CD8-positive, alpha-beta memory T cell (primary cell): ENCODE measurements at places on chromosomes 2 and 18.

DNA sequence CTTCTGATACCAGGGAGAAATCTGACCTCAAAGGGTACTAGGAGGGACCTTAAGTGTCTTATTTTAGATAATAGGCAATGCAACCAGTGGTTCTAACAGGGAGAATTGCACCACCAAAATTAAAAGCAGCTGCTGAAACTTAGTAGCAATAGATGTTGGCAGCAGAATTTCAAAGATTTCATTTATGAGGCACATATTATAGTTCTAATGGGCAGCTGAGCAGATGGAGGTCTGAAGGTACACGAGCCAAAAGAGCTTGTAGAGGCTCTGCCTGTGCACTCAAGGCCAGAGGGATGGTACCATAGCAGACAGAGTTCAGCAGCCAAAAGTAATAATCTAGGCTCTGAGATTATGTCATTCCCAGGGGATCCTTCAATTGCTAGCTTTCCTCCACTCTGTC lies 87.3 kb upstream of the NCKAP5 start:
- no peak overlapping the region for H3K4me3 ChIP-seq
- H3K36me3 ChIP-seq: no peaks in the 10 kb centered on the region
- no peak for DNase-seq
- no peak overlapping the region for H3K27ac ChIP-seq
- no peaks in the 10 kb centered on the region for H3K27me3 ChIP-seq

DNA sequence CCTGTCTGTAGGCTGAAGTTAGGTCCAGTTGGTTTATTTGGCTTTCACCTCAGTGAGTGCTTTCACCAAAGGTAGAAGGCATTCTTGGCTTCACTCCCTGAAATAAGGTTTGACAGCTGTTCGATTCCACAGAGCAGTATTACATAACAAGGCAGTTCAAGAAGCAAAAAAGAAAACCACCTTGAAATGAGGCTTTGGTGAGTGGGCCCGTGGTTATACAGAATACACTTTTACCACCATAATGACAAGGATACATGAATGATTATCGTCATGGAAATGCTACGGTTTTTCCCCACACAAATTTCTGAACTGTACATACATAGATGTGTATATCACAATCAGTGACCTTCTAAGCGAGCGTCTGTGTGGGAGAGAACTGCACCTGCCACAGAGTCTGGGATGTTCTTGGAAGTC lies 80.0 kb upstream of the CHRNA1 start:
- H3K4me1 ChIP-seq: no peaks in the 10 kb centered on the region
- H3K27me3 ChIP-seq: no peaks in the 10 kb centered on the region
- H3K4me3 ChIP-seq: no peak overlapping the region

- H3K27me3 ChIP-seq: no peaks in the 10 kb centered on the region
- no peaks in the 10 kb centered on the region for H3K4me1 ChIP-seq
- no peak for DNase-seq
- no peaks in the 10 kb centered on the region for H3K36me3 ChIP-seq
- H3K4me3 ChIP-seq: no peak overlapping the region
- H3K27ac ChIP-seq: no peak overlapping the region
Measured at GRCh38 chr18:61965311-61965710, 72.5 kb upstream of the RNF152 start.

DNA sequence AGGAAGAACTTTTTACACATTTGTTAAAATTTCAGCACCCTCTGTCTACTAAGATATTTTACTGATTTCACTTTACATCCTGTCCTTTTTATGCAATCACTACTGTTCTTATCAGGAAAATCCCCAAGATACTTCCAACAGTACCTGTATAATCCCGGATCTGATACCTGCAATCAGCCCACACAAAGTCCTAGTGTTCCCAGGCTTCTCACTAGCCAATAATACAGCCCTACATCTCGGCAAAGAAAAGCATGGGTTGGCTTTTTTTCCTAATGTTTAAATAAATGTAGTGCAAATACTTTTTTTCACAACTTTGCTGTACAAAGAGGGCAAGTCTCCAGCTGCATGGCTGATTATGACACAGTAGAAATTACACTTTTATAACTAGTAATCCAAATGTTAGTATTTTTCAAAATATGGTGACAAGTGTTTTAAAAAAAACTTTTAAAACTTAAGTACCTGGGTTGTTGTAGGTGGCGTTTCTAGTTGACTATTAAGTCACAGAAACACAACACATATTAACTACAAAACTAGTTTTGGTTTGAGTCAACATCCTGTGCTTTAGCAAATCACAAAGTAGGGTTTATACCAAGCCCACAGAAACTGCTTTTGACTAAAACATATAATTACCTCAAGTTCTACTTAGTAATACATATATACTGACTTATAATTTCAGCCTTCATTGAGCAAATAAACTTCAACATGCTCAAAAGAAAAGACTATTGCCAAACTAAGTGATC lies 19.5 kb downstream of the CNOT11 start:
- no peaks in the 10 kb centered on the region for H3K27me3 ChIP-seq
- peaks cover 50% of the 10 kb centered on the region for H3K36me3 ChIP-seq
- no peak overlapping the region for H3K27ac ChIP-seq
- peaks cover 12% of the 10 kb centered on the region for H3K4me1 ChIP-seq
- DNase-seq: no peak

DNA sequence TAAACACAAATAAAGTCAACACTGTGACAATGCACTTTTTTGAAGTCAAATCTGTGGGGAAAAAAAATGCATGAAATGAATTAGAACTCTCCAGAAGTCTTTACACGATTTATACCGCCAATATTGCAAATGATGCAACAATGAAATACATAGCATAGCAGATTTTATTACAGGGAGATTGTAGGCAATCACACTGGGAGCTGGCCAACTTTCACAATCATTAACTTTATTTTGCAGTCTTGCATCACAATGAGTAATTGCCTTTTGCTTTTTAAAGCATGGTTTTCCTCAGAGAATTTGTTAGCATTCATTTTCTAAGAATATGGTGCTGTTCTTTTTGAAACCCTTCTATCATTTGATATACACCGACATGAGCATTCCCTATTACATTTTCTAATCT lies 366.4 kb upstream of the FSIP2 start:
- no peaks in the 10 kb centered on the region for H3K36me3 ChIP-seq
- no peak overlapping the region for H3K4me3 ChIP-seq
- no peak for DNase-seq
- H3K27me3 ChIP-seq: no peaks in the 10 kb centered on the region
- H3K27ac ChIP-seq: no peak overlapping the region

GRCh38 chr18:44742718-44743311 lies 62.1 kb downstream of the SETBP1 start:
- H3K4me1 ChIP-seq: no peaks in the 10 kb centered on the region
- H3K27ac ChIP-seq: no peak overlapping the region
- no peak for DNase-seq
- no peak overlapping the region for H3K4me3 ChIP-seq
- no peaks in the 10 kb centered on the region for H3K27me3 ChIP-seq

DNA sequence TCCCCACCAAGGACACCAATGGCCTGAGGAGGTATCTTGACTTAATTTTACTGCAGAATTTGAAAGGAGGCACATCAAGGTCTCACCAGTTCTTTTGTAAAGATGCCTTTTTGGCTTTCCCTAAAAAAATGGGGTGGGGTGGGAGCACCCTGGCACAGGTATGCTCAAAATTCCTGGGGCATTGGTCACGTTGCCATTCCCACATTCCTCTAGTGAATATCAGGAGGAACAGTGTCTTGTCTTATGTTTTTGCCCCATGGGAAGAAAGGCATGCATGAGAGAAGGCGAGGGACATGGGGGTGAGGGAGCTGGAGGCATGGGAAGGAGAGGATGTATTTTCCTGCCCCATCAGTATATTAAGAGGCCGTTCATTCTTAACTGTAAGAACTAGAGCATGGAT lies 275.3 kb downstream of the CMPK2 start:
- H3K27me3 ChIP-seq: no peaks in the 10 kb centered on the region
- no peak overlapping the region for H3K27ac ChIP-seq
- no peaks in the 10 kb centered on the region for H3K4me1 ChIP-seq
- no peak for DNase-seq
- no peak overlapping the region for H3K4me3 ChIP-seq

DNA sequence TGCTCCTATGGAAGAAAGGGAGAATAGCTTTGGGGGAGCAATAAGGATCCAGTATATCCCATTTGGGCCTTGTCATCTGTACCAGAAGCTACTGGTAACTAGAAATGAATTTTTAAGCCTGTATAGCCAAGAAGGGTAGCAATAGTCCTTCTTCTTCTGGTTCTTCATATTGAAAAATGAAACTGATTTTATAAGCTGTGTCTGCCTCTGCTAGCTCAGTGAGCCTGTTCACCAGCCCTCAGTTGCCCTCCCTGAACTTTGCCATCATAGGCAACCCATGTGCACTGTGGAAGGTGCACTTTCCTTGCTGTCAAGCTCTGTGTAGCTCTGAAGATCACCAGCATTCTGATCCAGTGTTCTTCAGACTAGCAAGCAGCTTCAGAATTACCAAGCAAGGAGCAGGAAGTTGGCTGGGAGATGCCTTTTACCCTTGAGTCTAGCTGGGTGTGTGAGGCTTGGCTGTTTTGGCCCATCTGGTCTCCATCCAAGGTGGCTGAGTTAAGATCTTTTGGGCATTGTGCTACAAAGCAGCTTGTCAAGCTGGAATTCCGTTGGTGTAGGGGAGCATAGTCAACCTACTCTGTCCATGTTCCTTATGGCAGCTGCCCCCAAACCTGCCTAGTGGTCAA lies 55.8 kb upstream of the MGAT5 start:
- H3K36me3 ChIP-seq: no peaks in the 10 kb centered on the region
- H3K4me1 ChIP-seq: peaks cover 31% of the 10 kb centered on the region
- no peaks in the 10 kb centered on the region for H3K27me3 ChIP-seq
- DNase-seq: no peak
- peak overlapping the region; percentile 15 for H3K4me3 ChIP-seq

DNA sequence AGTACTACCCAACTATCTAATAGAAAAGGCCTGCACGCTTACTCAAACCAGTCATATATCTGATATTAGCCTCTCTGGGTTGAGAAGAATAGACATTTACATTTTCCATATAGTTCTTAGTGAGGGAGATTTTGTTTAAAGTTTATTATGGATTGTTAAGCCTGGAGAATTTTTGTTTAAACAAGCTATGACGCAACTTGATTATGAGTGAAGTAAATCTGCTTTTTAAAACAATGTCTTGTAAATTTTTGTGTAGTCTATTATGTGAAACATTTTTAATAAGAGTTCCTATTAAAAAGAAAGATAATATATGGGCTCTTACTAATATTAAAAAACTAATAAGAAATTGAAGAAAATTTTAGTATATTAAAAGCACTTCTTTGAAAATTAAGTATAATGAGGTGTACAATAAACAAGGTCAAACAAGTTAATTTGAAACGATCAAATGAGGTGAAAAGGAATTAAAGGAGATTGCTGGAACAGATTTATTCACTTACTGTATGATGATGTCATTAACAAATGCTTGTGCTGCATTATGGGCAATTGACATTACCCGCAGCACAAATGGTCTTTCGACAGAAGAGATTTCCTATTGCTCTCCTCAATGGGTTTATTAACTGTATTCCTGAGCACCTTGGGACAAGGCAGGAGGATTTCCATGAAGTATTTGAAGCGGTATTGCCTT lies 229.2 kb upstream of the SMIM21 start:
- DNase-seq: no peak
- H3K27ac ChIP-seq: no peak overlapping the region
- H3K4me1 ChIP-seq: no peaks in the 10 kb centered on the region
- no peaks in the 10 kb centered on the region for H3K36me3 ChIP-seq

DNA sequence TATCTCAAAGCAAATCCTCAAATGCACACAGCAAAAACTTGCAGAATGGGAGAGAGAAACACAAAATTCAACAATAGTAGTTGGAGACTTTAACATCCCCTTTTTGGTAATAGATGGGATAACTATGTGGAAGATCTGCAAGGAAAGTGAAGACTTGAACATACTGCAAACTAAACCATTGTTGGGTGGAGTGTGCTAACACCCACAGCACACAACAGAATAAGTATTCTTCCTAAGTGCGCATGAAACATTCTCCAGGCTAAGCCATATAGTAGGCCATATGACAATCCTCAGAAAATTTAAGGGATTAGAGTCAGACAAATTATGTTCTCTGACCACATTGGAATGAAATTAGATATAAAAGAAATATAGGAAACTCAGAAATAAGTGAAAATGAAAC lies 230.6 kb downstream of the FBXO15 start:
- H3K4me3 ChIP-seq: no peak overlapping the region
- DNase-seq: no peak
- no peaks in the 10 kb centered on the region for H3K4me1 ChIP-seq
- H3K27ac ChIP-seq: no peak overlapping the region
- H3K27me3 ChIP-seq: no peaks in the 10 kb centered on the region

- H3K27me3 ChIP-seq: no peaks in the 10 kb centered on the region
- no peak for DNase-seq
- no peak overlapping the region for H3K27ac ChIP-seq
- H3K36me3 ChIP-seq: no peaks in the 10 kb centered on the region
- H3K4me1 ChIP-seq: no peaks in the 10 kb centered on the region
- no peak overlapping the region for H3K4me3 ChIP-seq
Measured at GRCh38 chr2:7189106-7189505, 271.9 kb downstream of the RNF144A start.

DNA sequence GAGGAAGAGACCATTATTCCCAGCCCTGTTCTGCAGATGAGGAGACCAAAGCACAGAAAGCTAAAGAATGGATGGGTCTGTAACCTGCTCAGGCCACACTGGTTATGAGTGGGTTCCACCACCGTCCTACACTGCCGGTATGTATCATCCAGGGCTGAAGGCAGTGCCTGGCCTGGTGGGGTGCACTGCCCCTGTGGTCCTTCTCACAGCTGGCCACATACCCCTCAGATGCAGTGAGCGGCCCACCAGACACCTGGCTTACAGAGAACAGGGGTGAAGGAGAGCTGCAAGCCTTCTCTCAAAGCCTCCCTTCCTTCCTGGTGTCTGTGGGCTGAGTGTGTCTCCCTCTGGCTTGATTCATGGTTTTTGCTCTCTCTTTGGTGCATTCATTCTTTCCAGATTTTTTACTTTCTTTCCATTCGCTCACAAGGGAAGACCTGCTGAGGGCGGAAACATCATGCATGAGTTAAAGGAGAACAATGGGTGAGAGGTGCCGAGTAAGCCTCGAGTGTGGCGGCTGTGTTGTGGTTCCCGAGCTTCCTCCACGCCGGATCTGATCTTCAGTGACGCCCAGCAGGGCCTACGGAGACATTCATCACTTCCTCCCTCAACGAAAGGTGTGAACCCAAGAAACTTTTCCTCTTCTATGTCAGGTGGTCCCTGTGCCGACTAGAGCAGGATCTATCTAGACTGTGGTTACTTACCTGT lies 62.1 kb upstream of the REL start:
- peak overlapping the region; percentile 58 for H3K27ac ChIP-seq
- H3K27me3 ChIP-seq: no peaks in the 10 kb centered on the region
- H3K36me3 ChIP-seq: no peaks in the 10 kb centered on the region
- H3K4me3 ChIP-seq: peak overlapping the region; percentile 51
- H3K4me1 ChIP-seq: peaks cover 31% of the 10 kb centered on the region
- peak; percentile 85 for DNase-seq

- H3K27me3 ChIP-seq: no peaks in the 10 kb centered on the region
- H3K4me1 ChIP-seq: no peaks in the 10 kb centered on the region
- DNase-seq: no peak
Measured at GRCh38 chr2:192000196-192000980, 153.5 kb upstream of the CAVIN2 start.
